ENCODE measurements at places on chromosomes 1 and 21.

DNA sequence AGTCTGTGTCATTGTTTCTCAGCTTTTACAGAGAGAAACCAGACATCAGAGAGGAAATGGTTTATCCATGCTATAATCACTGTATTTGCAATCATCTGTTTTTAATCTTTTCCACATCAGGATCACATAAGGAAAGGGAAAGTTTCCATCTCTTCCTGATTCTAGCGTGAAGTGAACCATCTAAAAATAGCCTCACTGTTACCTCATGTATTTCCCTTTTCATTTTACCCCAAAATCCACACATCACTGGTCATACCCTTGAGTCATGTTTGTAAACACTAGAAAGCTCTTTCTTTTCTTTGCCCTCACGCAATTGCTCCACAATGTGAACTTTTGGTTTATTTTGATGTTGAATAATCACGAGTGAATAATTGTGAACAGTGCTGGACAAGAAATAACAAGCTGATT lies 146.0 kb downstream of the PLA2G4A start:
- DNase-seq, result peak; percentile 40

- peak; percentile 94 for DNase-seq
These were observed 3.7 kb upstream of the FABP3 start for GRCh38 chr1:31376375-31377134.

GRCh38 chr1:7930645-7931445 lies 9.8 kb downstream of the TNFRSF9 start:
- DNase-seq, result no peak

- no peak for DNase-seq
These were observed 1.2 kb downstream of the CROCC start for GRCh38 chr1:16922885-16923431.

- DNase-seq, result no peak
These were observed 18.6 kb downstream of the FMO1 start for GRCh38 chr1:171266930-171267329.

DNA sequence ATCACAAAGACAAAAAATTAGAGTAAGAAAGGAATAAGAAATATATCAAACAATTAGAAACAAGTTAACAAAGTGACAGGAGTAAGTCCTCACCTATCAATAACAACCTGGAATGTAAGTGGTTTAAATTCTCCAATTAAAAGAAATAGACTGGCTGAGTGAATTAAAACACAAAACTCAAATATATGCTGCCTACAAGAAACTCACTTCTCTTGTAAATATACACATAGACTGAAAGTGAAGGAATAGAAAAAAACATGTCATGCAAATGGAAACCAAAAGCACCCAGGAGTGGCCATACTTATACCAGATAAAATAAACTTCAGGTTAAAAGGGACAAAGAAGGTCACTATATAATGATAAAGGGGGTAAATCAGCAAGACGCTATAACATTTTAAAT lies 43.2 kb upstream of the NUF2 start:
- DNase-seq, result no peak

- DNase-seq, result no peak
These were observed 63.3 kb downstream of the COL18A1 start for GRCh38 chr21:45468051-45468970.

- DNase-seq, result no peak
These were observed 18.8 kb upstream of the DYNLT5 start for GRCh38 chr1:66733348-66734017.

DNA sequence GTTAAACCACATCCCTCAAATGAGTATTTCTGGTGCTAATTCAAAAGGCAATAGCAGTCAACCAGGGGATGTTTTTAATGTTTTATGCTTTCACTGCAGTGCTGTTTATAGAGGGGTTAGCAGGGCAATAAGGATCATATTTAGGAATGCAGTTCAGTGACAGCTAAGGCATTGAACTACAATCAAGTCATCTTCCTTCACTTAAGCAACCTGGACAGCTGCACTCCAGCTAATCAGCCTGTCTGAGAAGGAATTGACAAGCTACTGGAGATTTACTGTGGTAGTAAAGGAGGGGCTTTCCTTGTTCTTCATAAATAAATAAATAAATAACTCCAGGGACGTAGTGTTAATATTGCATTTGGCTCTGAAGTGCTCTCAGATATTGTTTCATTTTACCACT lies 93.9 kb downstream of the DAB1 start:
- DNase-seq, result no peak

DNA sequence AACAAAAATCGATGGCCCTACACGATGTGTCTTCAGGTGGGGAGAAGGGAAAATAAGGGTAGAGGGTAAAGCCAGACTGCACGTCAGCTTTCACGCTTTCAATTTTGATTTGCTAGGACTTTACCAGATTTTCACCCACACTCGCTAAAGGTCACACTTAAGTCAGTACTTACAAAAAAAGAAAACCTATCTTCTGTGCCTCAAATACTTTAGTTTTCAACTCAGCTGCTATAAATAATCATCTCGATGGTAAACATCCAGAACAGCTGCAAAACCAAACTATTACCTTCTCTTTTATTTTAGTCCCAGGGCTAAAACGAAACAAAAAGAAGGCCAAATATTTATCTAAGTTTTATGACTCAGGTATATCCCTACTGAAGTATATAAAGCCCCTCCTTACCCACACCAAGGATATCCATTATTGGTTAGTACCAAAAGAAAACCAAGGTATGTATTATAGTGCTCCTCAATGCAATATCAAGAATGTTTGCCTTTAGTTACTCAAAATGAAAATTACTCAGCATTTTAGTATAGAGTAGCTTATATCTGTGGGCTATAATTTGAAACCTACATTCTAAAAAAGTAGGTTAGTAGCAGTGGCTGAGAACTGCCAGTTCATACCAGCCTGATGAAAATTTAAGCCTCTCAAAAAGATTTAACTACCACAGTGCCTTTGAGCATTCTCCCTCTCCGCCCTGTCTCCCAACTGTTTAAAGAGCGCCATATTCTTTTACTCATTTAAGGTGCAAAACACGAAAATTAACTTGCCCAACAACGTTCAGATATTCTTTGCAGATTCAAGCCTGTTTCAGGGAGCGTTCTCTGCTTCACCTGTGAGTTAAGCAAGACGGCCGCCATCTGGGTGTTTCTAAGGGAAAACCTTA lies 1.5 kb downstream of the CSDE1 start:
- DNase-seq, result no peak

GRCh38 chr21:39347537-39347936 lies 1.4 kb downstream of the HMGN1 start:
- DNase-seq, result no peak

DNA sequence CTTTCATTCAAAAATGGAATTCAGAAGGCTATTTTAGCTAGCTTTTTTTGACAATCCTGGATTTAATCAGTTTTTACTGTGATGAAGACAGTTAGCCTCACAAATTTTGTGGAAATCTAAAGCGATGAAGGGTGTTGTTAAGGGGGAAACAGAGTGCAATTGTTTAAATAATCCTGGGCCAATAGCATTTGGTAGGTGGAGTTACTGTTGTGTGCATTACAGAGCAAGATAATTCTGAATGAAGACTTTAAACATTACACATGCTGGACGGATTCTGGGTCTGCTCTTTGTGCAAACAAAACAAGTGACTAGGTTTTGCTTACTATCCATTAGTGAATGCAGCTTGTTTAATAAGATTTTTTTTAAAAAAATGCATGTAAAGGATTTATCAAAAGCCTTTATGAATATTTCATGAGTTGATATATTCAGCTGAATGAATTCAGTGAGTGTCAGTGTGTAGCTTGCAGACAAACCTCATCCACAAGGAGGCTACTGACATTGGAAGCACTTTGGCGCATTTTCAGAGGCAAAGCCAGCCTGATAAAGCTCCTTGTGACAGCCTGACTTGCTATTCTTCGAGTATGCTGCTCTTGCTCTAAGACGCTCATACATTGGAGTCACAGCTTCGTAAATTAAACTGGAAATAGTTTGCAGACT lies 199.6 kb downstream of the PDE4B start:
- no peak for DNase-seq
